ENCODE measurements at places on chromosomes 6 and 20.

DNA sequence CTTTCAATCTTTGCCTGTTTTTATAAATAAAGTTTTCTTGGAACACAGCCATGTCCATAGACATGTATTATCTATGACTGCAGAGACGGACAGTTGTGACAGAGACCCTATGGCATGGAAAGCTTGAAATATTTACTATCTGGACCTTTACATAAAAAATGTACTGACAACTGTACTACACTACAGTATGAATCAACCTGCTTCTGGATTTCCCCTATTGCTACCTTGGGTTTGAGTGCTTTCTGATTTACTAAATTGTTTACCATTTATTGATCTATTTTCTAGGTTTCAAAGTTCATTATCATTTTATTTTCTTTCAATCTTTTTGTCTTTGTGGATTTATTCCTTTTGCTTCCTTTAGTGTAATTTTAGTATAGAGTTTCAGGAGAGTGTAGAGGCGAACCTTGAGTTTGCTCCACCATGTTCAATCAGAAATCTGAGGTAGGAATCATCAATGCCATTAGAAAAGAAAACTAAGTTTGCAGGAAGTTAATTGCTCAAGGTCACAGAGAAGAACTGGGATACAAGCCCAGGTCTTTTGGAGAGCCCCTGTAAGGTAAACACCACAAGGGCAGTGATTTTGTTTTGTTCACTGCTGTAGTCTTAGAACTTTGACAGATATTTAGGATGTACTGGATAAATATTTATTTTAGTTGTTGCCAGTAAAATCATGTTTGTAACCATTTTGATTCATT, 352.8 kb upstream of the SYNCRIP start:
- DNase-seq = no peak

DNA sequence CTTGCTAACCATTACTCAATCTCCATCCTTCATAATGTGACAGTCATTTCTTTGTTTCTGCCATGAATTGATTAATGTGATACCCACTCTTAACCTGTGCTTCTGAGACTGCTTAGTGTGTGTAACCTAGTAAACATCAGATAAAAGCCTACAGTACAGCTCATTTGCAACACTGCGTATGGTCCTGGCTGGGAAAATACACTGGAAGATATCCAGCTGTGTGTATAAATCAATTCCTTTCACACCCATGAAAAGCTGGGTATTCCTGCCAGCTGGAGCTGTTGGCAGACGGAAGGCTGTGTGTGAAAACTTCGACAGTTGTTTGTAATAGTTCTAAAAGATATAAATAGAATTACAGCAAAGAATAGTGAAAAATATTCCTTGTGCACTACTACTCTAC, 509.2 kb downstream of the FRK start:
- no peak for DNase-seq

GRCh38 chr20:9163251-9163650, 94.4 kb downstream of the PLCB4 start:
- no peak for DNase-seq

GRCh38 chr20:58625585-58625984, 25.5 kb upstream of the STX16 start:
- no peak for DNase-seq

DNA sequence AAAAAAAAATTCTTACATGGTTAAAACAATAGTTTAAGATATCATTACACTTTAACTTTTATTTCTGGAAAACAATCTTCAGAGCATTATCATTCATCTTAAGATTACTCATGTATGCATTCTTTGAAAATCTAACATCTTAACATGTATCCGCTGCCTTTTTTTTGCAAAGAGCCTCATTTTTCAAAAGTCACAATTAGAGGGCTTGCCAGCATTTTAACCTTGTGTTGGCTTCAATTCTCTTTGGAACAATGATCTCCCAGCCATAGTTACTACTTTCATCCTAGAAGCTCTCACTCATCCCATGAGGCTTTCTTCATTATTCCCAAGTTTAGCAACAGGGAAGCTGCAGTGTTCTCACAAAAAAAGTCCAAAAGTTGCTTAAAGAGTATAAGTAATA, 330.8 kb downstream of the BCKDHB start:
- no peak for DNase-seq

DNA sequence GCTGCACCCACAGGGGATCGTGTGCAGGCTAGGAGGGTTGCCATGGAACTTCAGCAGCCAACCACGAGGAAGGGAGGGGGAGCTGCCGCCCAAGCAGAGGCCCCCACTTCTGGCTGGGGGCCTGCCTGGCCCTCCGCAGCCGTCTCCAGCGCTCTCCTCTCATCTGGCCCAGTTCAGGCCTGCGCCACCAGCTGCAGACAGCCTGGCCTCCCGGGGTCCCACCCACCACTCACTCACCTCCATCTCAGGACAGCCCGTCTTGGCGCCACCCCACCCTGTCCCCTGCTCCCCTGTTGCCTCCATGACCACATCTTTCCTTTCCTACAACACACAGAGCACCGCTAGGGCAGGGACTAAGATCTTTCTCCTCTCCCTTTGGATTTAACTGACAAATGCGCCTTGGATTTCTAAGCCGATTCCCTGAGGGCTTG, 98.7 kb downstream of the ANKRD60 start:
- no peak for DNase-seq

- DNase-seq = no peak
Measured at GRCh38 chr20:9088556-9088955, 19.7 kb downstream of the PLCB4 start.

- peak; percentile 67 for DNase-seq
Measured at GRCh38 chr6:80527552-80528052, 421.1 kb downstream of the BCKDHB start.

- no peak for DNase-seq
Measured at GRCh38 chr6:149065658-149066556, 251.6 kb upstream of the TAB2 start.

- DNase-seq = peak; percentile 9
Measured at GRCh38 chr20:32019156-32019510, 8.9 kb downstream of the CCM2L start.

GRCh38 chr6:95017922-95018321, 559.4 kb upstream of the MANEA start:
- no peak for DNase-seq

DNA sequence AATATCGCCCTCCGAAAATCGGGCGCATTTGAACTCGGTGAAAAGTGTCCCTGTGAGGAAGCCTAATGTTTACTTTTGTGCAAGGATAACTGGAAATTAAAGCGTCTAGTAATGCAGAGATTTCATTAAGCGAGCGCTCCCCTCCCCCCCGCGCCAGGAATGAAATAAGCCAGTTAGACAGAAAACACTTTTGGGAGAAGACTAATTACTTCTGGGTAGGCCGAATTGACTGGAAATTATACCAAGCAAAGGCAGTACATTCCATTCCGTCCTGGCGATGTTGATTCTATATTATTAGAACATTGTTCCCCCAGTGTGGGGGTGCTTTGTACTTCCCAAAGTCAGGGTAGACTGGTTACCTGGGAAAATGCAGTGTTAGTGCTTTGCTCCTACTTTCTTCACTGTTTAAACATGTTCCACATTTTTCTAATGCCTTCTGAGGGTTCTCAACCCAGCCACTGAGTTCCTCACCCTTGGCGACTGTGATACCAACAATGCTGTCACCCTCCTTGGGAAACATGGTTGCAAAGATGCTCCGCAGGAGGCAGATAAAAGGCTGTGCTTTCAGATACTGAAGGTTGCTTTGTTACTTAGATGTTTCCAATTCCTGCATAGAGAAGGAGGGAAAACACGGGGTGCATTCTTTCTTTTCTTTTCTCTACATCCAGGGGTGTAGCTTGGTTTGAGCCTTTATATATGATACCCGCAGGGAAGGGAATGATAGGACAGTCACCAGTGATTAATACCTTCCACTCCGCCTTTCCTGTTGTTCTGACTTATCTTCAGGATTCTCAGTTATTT, 2.6 kb downstream of the GJA1 start:
- no peak for DNase-seq

- DNase-seq = no peak
Measured at GRCh38 chr20:13687815-13688214, 49.1 kb upstream of the TASP1 start.

DNA sequence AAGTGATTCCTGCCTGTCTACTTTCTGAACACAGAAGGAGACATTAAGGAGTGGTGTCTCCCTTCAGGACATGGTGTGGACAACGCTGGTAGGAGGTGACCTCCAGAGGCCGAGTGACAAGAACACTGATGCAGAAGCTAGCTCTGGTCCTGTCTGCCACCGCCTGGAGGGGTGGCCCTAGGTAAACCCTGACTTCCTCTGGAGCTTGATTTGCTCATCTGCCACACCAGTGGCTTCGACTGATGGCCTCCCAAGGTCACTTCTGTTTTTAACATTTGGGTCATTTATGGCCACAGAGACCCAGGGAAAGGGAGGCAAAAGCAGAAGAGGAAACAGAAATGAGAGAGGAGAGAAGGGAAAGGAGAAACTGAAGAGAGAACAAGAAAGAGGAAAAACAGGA, 49.4 kb upstream of the SLC22A23 start:
- DNase-seq = no peak

- peak; percentile 68 for DNase-seq
Measured at GRCh38 chr6:44494011-44494501, 106.5 kb downstream of the CDC5L start.

- no peak for DNase-seq
Measured at GRCh38 chr6:129267028-129267427, 384.1 kb downstream of the LAMA2 start.

GRCh38 chr6:113522376-113522775, 334.8 kb upstream of the MARCKS start:
- no peak for DNase-seq

All from LoVo (cell line).